Upper lobe of left lung (tissue), 6 donors: ENCODE measurements at places on chromosomes 4 and X. TPM values are rescaled to one million over a fixed set of nuclear protein-coding genes. Genes with fewer than 3 reads are reported as not detected.

- H3K4me1 ChIP-seq: no peaks in the 10 kb centered on the region
- no peak overlapping the region for H3K4me3 ChIP-seq
- no peak overlapping the region for H3K27ac ChIP-seq
- H3K36me3 ChIP-seq: no peaks in the 10 kb centered on the region
- DNase-seq: no peak
Observed at GRCh38 chr4:21872101-21872500, 76.5 kb downstream of the KCNIP4 start.

GRCh38 chr4:107519053-107519452 lies 201.0 kb downstream of the PAPSS1 start:
- H3K27ac ChIP-seq: no peak overlapping the region
- DNase-seq: no peak
- H3K27me3 ChIP-seq: no peaks in the 10 kb centered on the region

GRCh38 chrX:63508668-63509067 lies 157.5 kb upstream of the SPIN4 start:
- no peak overlapping the region for H3K27ac ChIP-seq
- H3K27me3 ChIP-seq: no peaks in the 10 kb centered on the region
- no peak overlapping the region for H3K4me3 ChIP-seq
- H3K36me3 ChIP-seq: no peaks in the 10 kb centered on the region

GRCh38 chrX:135596495-135596894 lies 76.0 kb downstream of the INTS6L start:
- H3K36me3 ChIP-seq: no peaks in the 10 kb centered on the region
- no peak overlapping the region for H3K4me3 ChIP-seq
- no peaks in the 10 kb centered on the region for H3K27me3 ChIP-seq
- no peaks in the 10 kb centered on the region for H3K4me1 ChIP-seq
- no peak overlapping the region for H3K27ac ChIP-seq
- DNase-seq: no peak

DNA sequence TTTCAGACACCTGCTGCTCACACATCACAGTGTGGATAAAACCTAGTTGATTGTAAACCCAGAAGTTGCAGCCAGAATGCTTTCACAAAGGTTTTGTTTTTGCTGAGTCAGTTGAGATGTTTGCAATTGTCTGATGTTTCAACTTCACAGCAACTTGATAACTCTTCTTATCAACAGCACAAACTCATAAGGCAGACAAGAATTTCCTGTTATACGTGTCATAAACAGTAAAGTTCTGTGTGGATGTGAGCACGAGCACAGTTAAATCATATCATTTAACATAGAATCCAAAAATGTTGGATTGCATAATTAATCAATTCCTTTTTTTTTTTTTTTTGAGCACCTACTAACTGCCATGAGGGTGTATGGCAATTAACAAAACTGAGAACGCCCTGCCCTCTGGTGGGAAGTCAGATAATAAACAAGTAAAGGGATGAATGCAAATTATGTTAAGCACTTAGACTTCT lies 512.2 kb downstream of the PDHA2 start:
- H3K4me3 ChIP-seq: no peak overlapping the region
- DNase-seq: no peak
- H3K36me3 ChIP-seq: no peaks in the 10 kb centered on the region
- H3K27ac ChIP-seq: no peak overlapping the region
- H3K4me1 ChIP-seq: no peaks in the 10 kb centered on the region
- H3K27me3 ChIP-seq: no peaks in the 10 kb centered on the region

DNA sequence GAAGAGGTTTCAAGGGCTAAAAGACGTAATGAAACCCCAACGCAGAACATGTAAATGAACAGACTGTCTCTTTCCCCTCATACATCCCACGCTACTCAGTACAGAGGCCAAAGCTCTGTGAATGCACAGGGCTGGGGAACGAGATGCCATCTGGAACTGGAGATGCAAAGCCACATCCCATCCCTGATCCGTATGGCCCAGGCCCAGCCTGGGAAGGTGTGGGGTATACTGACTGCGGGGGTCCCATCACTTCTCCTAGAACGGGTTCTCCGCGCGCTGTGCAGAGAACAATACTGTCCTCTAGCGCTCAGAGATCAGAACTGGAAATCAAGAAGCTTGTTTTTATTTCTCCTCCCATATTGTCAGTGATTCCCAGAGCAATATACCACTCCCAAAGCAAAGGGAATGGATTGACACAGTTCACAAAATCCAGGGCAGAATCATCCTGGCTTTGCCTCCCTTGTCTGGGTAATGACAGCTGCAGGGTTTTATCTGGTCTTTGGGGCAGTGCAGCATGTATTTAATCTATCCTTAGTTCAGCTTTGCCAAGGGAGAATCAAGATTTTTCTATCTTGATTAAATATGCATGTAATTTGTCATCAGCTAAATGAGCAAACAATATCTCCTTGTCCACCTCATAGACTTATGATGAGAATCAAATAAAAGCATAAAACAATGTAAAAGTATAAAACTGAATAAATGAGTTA lies 47.3 kb upstream of the TLR3 start:
- DNase-seq: no peak
- H3K4me1 ChIP-seq: peaks cover 3% of the 10 kb centered on the region
- H3K27me3 ChIP-seq: no peaks in the 10 kb centered on the region
- no peak overlapping the region for H3K4me3 ChIP-seq
- no peaks in the 10 kb centered on the region for H3K36me3 ChIP-seq

HUWE1 gene
- 124 TPM for total RNA-seq

ARFIP1 gene
- total RNA-seq: 33.6 TPM

STBD1 gene
- total RNA-seq: 3.6 TPM

IQSEC2 gene
- total RNA-seq: 25.3 TPM
